ENCODE measurements at places on chromosomes 3 and 15.

- DNase-seq, result no peak
These were observed 583 bp downstream of the EAF1 start for GRCh38 chr3:15427981-15428380.

DNA sequence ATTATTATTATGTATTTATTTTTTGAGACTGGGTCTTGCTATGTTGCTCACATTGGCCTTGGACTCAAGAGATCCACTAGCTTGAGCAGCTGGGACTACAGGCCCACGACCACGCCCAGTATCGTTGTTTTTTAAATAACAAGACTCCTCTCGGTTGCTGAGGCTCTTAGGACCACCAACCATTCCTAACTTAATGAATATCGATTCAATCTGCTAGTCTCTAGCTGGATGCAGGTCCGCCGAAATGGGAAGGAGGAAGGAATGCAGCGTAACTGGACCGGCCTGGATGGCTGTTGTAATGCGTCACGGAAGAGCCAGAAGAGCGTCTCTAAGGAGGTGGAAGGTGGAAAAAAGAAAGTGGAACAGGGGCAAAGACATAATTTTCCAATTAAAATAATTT, 1.7 kb downstream of the ANXA2 start:
- no peak for DNase-seq

DNA sequence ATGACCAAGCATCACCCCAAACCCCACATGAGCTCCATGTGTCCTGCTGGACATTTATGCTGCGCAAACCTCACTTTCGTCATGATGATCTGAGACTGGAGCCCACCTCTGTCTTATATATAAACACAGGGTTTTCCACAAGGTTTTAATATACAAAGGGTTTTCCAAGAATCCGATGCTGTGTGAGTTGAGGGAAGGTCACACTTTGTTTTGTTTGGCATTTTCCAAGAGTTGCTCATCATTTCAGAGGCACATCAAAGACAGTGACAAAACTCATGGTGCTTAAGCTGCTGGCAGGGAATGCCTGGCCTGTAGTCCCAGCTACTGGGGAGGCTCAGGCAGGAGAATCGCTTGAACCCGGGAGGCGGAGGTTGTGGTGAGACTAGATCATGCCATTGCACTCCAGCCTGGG, 20.0 kb downstream of the EFCC1 start:
- DNase-seq, result no peak

DNA sequence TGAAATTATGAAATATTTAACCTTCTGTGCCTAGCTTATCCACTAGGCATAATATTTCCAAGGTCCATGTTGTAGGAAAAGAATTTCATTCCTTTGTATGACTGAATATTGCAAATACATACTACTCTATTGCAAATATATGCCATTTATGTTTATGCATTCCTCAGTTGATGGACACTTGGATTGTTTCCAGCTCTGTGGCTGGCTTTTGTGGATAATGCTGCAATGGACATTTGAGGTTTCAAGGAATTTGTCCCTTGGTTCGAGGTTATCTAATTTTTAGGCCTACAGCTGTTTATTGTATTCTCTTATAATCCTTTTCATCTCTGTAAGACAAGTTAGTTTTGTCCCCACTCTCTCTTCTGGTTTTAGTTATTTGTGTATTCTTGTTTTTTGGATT, 7.7 kb upstream of the AADACL2 start:
- no peak for DNase-seq

- DNase-seq, result no peak
These were observed 17.3 kb downstream of the MRPS11 start for GRCh38 chr15:88484682-88485331.

GRCh38 chr15:72727154-72727553, 41.1 kb downstream of the BBS4 start:
- no peak for DNase-seq
